Head of caudate nucleus (tissue), 42 donors: ENCODE measurements at places on chromosomes 2 and 18.

DNA sequence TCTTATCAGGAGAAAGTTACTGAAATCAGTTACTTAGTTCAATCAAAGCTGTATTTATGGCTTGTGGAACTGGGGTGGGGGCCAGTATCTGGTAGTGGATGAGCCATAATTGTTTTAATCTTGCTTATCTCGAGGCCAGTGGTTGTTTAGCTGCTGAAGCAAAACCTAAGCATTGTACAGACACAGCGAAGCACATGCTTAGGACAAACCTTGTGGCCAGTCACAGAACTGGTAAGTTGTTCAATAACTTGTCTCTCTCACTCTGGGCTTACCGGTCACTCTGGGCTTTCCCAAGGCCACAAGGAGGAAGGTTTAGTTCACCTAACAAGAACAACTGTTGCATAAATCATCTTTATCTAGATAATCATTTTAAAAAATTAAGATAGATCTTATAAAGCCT lies 296.6 kb upstream of the NETO1 start:
- no peak for DNase-seq

DNA sequence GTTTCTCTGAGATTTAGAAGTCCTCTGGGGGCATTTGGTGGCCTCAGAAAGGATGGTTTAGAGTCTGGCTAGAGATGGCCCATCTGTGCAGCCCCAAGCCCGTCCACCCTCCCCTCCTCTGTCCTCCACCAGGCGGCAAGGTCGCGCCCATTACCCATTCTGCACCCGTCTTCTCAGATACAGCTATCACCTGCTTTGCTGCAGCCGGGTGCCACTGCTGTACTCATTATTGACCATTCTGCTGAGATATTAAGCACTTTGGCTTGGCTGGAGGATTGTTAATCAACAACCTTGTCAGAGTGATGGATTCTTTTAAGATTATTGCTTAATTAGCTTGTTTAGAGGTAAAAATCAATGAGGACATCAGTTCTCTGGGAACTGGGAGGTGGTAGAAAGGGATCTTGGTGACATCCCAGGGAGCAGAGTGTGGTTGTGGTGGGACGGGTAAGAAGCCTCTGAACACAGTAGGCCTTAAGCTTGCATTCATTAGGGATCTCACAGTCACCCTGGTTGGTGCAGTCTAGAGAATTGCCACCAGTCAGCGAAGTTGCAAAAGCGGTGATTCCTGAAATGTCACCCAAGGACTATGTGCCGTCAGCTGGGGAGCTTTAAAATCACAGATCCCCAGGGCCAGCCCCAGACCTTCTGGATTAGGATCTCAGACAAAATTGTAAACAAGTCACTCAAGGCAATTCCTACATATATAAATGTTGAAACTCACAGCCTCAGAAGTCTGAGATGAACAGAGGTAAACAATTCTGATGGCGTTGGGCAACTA lies 90.9 kb downstream of the CAPN13 start:
- DNase-seq, result peak; percentile 31

GRCh38 chr2:55827855-55828254 lies 95.7 kb downstream of the EFEMP1 start:
- no peak for DNase-seq

DNA sequence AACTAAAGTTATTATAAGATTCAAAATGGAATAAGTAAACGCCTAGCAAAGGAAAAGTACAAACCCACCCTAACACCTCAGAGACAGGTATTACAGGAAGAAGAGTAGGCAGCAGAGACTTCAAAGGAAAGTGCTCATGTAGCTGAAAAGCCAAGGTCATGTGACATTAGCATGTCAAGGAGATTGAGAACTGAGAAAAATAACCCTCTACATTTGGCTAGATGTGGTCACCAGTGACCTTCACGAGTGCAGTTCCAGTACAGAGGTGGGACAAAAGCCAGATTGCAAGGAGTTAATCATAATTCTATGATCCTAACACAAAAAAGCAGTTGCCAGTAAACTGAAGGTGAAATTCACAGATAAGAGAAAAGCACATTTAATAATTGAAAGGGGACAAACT lies 252.7 kb downstream of the ZEB2 start:
- no peak for DNase-seq

- no peak for DNase-seq
These were observed 113.4 kb upstream of the MCFD2 start for GRCh38 chr2:47028846-47029560.

GRCh38 chr2:121576263-121576662 lies 45.6 kb downstream of the RNU4ATAC start:
- no peak for DNase-seq

DNA sequence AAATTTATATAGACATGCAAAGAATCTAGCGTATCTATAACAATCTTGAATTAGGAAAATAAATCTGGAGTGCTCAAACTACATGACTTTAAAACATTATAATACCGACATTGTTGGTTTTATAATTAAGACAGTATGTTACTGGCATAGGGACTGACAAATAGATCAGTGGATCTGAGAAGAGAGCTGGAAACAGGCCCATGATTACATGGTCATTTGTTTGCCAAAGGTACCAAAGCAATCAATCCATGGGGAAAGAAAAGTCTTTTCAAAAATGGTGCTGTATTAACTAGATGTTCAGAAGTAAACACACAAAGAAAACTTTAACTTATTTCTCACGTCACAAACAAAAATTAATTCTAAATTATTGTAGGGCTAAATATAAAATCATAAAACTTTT lies 124.2 kb downstream of the BCL2L11 start:
- no peak for DNase-seq

DNA sequence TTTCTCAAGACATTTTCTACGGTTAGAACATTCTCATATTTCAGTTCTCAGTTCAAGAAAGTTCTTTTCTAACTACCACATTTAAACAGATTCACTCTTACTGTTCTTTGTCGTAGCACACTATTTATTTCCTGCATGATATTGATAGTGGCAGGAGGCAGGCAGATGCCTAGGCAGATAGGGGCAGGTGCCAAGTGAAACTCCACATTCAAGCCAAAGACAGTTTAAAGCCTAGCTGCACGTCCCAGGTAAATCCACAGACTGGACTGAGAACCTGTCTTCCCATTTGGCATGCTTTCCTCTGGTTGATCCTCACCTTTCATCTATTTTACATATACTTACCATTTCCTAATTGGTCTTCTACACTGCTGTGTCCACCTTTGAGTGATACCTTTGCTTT lies 359.3 kb downstream of the TMX3 start:
- DNase-seq, result no peak

GRCh38 chr2:128017561-128017960 lies 10.3 kb downstream of the SAP130 start:
- DNase-seq, result no peak

GRCh38 chr2:202577250-202578183 lies 57.3 kb upstream of the FAM117B start:
- no peak for DNase-seq

GRCh38 chr2:10346929-10347561 lies 44.3 kb downstream of the HPCAL1 start:
- DNase-seq, result no peak
